ENCODE measurements at places on chromosomes 7 and 10.

DNA sequence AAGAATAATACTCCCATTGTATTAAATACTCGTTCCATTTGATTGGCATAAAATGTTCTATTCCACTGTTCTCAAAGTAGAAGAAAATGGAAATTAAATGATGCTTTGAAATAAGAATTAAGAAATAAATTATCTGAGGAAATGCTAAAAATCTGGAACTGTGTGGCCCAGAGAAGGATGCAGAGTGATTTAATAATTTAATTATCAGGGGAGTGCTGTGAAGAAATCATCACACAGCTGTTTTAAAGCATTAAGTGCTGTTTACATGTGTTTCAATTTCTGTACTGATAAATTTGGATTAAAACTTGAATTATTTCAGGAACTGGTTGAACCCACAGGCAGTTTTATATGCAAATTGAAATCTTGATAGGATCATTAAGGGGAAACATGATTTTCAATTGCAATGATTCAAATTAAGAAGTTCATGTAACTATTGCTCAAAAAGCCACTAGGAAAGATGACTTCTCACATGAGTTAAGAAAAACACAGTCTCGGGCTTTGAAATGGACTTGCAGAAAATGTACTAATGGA is 56.3 kb downstream of the COL28A1 start:
- no peak for DNase-seq

DNA sequence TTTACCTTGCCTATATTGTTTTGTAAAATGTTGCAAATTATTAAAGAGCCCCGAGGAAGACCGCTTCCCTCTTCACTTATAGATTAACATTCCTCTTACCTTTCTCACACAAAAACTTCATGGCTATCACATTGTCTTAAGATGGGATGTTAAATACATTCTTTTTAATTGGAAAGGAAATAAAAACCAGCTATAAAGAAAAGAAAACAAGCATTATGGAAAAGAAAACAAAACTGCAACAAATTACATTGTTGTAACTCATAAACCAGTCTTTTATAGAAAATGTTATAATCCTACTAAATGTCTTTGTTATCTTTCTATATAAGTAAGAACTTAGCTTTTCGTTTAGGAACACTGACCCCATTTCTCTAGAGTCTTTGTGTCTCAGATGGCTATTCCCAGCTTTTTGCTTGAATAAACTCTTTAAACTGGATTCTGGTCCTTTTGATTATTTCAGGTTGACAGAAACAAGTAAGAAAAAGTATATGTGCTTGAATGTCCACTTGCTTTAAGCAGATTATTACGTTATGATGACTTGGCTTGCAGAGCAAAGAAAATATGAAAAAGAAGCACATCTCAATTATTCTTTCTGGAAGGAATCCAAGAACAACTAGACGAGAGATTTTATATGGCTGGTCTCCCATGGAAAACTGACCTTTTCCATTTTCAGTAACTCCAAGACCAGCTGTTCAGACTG is 128.2 kb downstream of the AKR1D1 start:
- DNase-seq: no peak

- DNase-seq: no peak
Measured at GRCh38 chr10:69786791-69787190, 14.9 kb upstream of the COL13A1 start.

- no peak for DNase-seq
Measured at GRCh38 chr7:95589031-95589430, 7.3 kb downstream of the PDK4 start.

DNA sequence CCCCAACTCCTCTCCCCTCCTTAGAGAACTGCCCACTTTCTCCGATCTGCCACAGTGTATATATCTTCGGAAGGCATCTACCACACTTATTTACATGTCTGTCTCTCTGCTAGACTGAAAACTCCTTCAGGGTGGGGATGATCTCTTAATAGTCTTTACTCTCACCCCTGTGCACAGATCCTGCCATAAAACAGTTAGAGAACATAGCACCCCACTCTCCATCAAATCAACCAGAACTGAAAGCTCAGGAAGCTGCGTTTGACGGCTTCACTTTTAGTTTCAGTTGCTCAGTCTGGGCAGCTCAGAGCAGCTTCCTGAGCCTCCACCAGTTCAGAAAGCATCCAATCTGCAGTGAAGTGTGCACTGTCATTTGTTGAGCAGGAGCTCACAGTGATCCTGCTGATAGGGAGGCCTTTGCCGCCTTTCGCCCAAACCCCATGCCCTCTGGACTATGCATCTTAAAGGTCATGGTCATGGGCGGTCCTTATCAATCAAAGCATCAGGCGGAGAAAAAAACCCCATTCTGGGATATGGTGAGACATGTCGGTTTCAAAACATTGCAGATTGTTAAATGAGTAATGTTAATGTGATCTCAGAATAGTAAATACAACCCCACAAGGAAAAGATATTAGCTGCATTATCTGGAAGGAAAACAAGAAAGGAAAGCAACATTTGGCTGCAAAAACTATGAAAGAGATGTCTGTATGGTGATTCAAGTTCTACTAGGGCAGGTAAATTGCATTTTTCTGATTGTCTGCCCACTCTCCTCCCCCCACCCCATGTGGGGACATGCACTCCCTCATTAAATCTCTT is 167.1 kb upstream of the ADO start:
- DNase-seq: peak; percentile 21

- no peak for DNase-seq
Measured at GRCh38 chr10:102504976-102505300, 1.2 kb downstream of the SUFU start.

DNA sequence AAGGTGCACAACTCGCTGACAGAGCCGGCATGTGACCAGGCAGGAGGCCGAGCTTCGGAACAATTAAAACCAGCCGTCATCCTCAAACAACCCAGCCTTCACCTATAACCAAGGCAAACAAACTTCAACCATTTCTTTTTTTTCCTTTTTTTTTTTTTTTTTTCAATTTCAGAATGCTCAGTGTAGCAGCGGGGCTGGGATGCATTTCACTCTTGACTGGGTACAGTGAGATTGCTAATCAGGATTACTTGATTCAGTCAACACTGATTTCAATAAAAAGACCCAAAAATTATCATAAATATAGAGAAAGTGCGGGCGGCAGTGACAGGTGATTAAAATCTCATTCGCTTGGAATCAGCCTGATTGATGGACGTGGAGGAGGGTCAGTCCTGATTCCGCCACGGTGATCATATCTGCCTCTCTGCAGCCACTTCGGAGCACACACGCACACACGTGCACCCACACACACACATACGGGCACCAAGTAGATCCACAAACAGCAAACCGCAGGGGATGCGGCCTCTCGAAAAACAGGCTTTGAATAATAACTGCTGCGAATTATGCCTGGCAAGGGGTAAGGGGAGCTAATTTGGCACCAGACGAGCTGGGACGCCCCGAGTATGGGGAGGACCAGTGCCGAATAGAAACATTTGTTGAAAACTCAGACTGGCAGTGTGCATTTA is 31.2 kb downstream of the EBF3 start:
- DNase-seq: no peak

- DNase-seq: no peak
Measured at GRCh38 chr10:119818889-119819270, 53.8 kb downstream of the MCMBP start.

GRCh38 chr10:16832351-16833080 is 15.3 kb upstream of the RSU1 start:
- DNase-seq: no peak

- no peak for DNase-seq
Measured at GRCh38 chr7:84237533-84238173, 43.1 kb upstream of the SEMA3A start.

DNA sequence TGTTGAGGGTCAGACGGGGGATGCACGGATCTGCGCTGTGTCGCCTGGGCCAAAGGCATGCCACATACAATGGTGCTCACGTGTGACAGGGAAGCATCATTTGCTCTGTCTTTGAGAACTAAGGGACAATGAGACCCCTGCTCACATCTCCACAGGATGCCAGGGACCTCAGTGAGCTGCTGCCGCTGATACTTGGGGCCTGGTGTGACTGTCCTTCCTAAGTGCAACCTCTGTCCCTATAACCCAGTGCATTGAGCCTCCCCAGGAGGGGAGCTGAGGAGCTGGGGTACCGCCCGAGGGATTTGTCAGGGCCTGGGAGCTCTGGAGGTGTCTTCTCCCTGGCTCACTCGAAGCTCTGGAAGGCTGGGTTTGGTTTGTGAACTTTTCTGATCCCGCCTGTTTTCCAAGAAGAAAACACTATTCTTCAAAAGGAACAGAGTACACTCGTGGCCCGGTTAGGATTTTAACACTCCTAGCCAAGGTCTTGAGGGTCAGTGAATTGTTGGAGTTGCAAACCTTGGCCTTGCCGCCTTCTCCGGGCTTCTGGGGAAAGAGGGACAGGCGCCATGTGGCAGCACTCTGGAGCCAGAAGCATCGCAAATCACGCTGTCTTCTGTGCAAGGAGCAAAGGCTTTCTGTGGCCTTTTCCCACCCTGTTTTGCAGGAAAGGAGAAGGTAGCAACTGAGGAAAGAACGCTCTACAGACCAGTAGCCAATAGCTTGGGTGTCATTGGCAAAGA is 26.2 kb upstream of the CTBP2 start:
- DNase-seq: no peak
